ENCODE measurements at places on chromosomes 1 and 21.

GRCh38 chr1:99745061-99745460, 21.4 kb downstream of the FRRS1 start:
- DNase-seq, result no peak

DNA sequence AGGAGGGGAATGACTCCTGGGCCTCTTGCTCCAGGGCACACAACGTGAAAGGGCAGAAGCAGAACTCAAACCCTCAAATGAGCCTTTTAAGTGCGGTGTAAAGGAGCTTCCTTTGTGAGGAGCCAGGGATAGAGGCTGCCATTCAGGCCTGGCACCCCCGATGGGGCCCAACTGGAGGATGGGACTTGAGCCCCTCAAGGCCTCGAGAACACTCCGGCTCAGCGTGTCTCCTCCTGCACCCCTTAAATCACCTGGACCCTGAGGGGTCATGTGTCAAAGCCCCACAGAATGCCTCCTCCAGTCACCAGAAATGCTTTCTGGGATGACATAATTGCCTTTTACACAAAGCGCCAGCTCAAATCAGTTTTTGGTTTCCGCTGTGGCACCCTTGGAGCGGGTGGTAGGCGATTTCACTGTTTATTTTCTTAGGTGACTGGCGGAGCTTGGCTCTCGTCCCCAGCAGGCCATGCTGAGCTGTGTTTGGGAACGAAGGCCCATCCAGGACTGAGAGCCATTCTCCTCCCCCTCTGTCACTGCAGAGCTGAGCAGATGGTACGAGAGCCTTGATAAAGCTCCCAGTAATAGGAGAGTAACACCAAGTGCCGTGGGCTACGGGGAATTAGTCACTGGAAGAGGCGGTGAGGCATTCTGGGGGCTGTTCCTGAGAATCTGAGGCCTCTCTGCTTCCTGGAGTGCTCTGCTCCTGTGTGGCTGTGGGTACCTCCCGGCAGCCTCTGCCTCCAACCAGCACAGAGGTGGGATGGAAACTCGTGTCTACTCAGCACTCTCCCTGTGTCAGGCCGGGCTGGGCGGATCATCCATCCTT, 163.0 kb downstream of the GRIK3 start:
- no peak for DNase-seq

DNA sequence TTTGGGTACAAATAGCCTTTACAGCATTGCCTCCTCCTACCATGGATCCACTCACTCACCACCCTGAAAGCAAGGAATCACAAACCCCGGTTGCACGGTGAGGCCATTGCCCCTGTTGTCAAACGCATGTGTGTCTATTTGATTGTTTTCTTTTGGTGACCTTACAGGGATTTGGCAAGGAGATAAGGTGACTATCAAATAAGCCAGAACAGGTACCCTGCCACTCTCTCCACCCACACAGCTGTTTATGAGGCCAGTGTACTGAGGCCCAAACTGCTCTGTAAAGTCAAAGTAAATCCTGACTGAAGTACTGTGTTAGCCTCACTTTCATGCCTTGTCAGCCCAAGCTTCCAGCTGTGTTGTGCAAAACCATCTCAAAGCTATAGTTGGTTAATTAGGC, 136.4 kb downstream of the HUNK start:
- no peak for DNase-seq

- DNase-seq, result peak; percentile 79
Measured at GRCh38 chr1:231357831-231358354, 19.8 kb downstream of the SPRTN start.

- no peak for DNase-seq
Measured at GRCh38 chr21:20856926-20857325, 141.3 kb upstream of the NCAM2 start.

- no peak for DNase-seq
Measured at GRCh38 chr1:16180291-16180824, 24.5 kb upstream of the EPHA2 start.

- no peak for DNase-seq
Measured at GRCh38 chr1:116461723-116462122, 88.7 kb downstream of the ATP1A1 start.
